ENCODE measurements at places on chromosomes 3 and 15. TPM values are rescaled to one million over a fixed set of nuclear protein-coding genes. Genes with fewer than 3 reads are reported as not detected.

- H3K4me3 ChIP-seq, result no peak overlapping the region
- no peaks in the 10 kb centered on the region for H3K27me3 ChIP-seq
- H3K36me3 ChIP-seq, result no peaks in the 10 kb centered on the region
- H3K4me1 ChIP-seq, result peaks cover 19% of the 10 kb centered on the region
These were observed 43.7 kb upstream of the TIPARP start for GRCh38 chr3:156630773-156631093.

KIF7 gene
- total RNA-seq, result 3.0 TPM

DNA sequence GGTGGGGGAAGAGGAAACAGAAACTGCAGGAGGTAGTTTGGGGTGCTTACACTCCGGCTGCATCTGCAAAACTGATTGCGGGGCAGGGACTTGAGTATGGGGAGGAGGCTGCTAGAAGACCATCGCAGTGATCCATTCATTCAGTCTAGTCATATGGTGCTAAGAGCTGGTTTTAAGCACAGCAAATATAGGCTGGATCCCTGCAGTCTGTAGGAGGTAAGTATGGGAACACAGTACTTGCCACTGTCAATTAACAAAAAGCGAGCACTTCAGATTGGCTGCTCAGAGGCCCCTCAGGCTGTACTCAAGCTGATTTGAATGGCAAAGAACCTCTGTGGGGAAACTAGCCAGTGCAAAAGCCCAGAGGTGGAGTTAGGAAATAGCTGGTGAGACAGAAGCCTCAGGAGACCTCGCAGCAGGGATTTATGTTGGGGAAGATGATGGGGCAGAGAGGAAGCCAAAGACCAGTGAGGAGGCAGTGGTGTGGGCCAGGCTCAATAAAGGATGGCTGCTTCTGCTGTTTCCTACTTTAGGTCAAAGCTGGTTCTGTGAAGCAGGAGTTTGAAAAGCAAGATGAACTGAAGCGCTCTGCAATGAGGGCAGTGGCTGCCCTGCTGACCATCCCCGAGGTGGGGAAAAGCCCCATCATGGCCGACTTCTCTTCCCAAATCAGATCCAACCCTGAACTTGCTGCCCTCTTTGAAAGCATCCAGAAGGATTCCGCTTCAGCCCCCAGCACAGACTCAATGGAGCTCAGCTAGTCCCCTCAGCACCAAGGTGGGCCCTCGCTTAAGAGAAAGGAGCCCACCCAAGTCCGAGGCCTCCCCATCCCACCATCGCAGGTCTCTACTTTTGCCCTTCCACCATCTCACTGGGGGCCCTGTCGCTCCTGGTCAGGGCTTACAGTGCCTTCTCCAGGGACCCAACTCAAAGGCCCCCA is 7.9 kb downstream of the RPL32 start:
- no peaks in the 10 kb centered on the region for H3K27me3 ChIP-seq
- no peak overlapping the region for H3K4me3 ChIP-seq
- peaks cover 5% of the 10 kb centered on the region for H3K36me3 ChIP-seq
- DNase-seq, result no peak
- H3K4me1 ChIP-seq, result peaks cover 4% of the 10 kb centered on the region
- H3K27ac ChIP-seq, result no peak overlapping the region

DNA sequence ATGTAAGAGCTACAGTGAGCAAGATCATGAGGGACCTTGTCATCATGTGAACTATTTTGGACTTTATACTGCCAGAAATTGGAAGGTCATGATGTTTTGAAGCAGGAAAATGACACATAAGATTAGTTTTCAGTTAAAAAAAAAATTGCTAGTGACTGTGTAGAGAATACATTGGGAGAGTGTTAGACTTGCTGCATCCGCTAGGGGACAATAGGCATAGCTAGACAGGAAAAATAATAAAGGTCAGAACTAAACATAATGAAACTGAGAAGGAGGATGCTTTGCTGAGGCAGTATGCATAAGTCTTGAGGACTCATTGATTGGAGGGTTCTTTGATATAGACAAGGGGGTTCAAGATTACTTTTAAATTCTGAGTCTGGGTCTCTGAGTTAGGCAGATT is 275.8 kb upstream of the KCNH8 start:
- no peak overlapping the region for H3K4me3 ChIP-seq
- H3K27ac ChIP-seq, result no peak overlapping the region
- H3K27me3 ChIP-seq, result no peaks in the 10 kb centered on the region

DNA sequence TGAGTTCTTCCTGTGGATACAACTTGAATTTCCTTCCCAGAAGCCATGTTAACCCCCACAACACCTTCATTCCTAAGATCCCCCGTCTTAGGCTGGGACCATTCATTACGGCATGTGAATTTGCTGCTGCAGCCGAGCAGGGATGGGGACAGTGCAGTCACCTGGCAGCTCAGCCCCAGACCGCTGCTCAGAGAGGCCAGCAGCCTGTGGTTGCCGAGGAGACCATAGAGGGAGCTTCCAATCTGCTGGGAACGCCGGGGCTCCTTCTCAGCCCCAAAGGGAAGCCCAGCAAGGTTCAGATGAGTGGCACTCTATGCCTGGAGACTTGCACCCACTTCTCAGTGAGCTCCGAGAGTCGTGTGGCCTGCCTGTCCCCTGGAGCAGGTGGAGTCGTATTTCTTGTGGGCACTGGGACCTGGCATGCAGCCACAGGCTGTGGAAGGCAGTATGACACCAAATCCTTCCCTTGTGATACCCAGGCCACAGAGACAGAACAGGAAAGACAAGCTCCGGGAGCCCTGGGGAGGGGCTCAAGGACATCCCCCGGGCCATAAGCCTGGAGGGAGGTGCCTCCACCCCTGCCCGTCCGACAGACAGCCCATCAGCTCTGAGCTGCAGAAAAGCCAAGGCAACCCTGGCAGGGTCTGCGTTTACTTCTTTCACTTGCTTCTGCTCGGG is 167.3 kb downstream of the FAM43A start:
- no peaks in the 10 kb centered on the region for H3K27me3 ChIP-seq
- peak overlapping the region; percentile 46 for H3K27ac ChIP-seq
- no peak for DNase-seq
- H3K4me3 ChIP-seq, result no peak overlapping the region
- H3K4me1 ChIP-seq, result peaks cover 45% of the 10 kb centered on the region

CLDN18 gene
- total RNA-seq, result 73.0 TPM

DNA sequence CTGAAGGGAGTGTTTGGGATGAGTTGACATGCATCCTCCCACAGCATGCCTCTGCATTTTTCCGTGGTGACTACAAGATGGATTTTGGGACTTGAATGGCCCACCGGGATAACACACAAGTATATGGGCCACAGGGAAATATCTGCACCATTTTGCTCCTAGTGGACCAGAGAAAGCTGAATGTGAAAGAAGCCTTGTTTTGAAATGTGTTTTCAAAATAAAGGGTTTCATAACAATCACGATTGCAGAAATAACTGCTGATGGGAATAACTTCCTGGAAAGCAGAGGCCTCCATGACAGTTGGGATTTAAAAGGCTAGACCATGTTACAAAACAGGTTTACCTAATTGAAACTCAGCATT is 77.5 kb upstream of the PRR23C start:
- H3K27ac ChIP-seq, result peak overlapping the region; percentile 75
- DNase-seq, result no peak
- no peaks in the 10 kb centered on the region for H3K27me3 ChIP-seq
- peaks cover 15% of the 10 kb centered on the region for H3K4me1 ChIP-seq

GTF2A2 gene
- total RNA-seq, result 42.9 TPM

CHL1 gene
- 0.20 TPM for total RNA-seq

GRCh38 chr15:65434201-65434600 is 11.5 kb upstream of the IGDCC4 start:
- no peaks in the 10 kb centered on the region for H3K27me3 ChIP-seq
- no peak for DNase-seq
- no peak overlapping the region for H3K27ac ChIP-seq
- no peak overlapping the region for H3K4me3 ChIP-seq
- H3K36me3 ChIP-seq, result no peaks in the 10 kb centered on the region

TGM4 gene
- total RNA-seq, result not detected

RLBP1 gene
- total RNA-seq, result not detected

DNA sequence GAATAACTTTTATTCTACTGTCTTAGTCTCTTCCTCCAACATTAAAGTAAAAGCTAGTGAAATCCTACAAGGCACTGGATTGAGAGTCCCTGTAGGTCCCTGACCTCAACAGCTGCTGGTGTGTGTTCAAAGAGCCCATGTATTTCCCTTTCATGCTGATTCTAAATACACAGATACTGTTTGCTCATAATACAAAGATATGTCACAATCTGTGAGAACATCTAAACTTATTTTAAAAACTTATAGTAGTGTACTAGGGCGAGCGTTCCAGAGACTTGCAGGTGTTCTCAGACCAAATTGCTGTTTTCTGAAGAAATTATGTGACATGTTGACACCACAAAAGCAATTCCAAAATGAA is 145.9 kb upstream of the LIPC start:
- H3K36me3 ChIP-seq, result no peaks in the 10 kb centered on the region
- H3K4me1 ChIP-seq, result peaks cover 5% of the 10 kb centered on the region
- H3K27me3 ChIP-seq, result no peaks in the 10 kb centered on the region
- H3K4me3 ChIP-seq, result no peak overlapping the region
- peak overlapping the region; percentile 88 for H3K27ac ChIP-seq

- no peak overlapping the region for H3K4me3 ChIP-seq
- H3K27me3 ChIP-seq, result no peaks in the 10 kb centered on the region
- peaks cover 11% of the 10 kb centered on the region for H3K4me1 ChIP-seq
- no peaks in the 10 kb centered on the region for H3K36me3 ChIP-seq
- no peak overlapping the region for H3K27ac ChIP-seq
These were observed 147.9 kb upstream of the THBS1 start for GRCh38 chr15:39432912-39433348.

ATP13A4 gene
- 14.2 TPM for total RNA-seq

DNA sequence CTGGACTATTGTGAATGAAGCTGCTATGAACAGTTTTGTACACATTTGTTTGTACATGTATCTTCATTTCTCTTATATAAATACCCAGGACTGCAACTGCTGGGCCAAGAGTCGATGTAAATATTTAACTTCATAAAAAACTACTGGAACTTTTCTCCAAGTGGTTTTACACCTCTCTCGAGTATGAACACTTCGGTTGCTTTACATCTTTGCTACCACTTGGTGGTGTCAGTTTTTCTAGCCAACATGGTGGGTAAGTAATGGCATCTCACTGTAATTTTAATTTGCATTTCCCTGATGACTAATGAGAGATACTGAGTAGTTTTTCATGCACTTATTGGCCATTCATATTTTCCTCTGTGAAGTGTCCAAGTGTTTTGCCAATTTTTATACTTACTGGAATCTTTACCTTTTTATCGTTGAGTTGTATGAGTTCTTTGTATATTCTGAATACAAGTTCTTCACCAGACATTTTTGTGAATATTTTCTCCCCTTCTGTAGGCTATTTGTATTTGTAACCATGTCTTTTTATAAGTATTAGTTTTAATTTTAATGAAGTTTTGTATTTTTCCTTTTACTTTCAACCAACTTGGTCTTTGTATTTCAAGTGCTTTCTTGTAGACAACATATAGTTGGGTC is 44.4 kb downstream of the PCOLCE2 start:
- no peak overlapping the region for H3K4me3 ChIP-seq
- DNase-seq, result peak; percentile 46
- no peaks in the 10 kb centered on the region for H3K4me1 ChIP-seq
- no peaks in the 10 kb centered on the region for H3K27me3 ChIP-seq

DNA sequence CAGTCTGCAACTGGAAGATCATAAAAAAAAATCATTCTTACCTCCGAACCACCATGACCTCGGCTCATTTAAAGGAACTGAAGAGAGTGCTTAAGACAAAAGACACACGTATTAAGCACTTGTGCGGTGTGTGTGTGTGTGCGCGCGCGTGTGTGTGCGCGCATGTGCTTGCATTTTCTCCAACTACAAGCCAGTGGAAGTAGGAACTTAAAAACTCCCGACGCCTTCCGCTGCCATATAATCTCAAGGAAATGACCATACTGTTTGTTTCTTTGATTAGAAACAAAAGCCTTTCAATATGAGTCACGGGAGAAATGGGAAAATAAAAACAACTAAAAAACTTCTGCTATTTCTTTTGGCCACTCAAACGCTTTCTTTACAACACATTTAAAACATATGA is 32.4 kb downstream of the FRMD4B start:
- no peak overlapping the region for H3K27ac ChIP-seq
- no peak for DNase-seq
- no peaks in the 10 kb centered on the region for H3K27me3 ChIP-seq
- no peaks in the 10 kb centered on the region for H3K36me3 ChIP-seq

- no peak overlapping the region for H3K4me3 ChIP-seq
- no peaks in the 10 kb centered on the region for H3K36me3 ChIP-seq
- no peaks in the 10 kb centered on the region for H3K4me1 ChIP-seq
- no peak overlapping the region for H3K27ac ChIP-seq
- H3K27me3 ChIP-seq, result no peaks in the 10 kb centered on the region
- no peak for DNase-seq
These were observed 8.8 kb downstream of the EMC4 start for GRCh38 chr15:34233614-34234013.

CYP1A2 gene
- not detected for total RNA-seq

Data from hepatocyte (in vitro differentiated cells).